ENCODE measurements at places on chromosomes 11 and 22.
A peak's percentile ranks its signal among the peaks of the same experiment; 100 is the strongest.

- no peak for DNase-seq
Observed at GRCh38 chr11:79332017-79332416, 108.8 kb downstream of the TENM4 start.

DNA sequence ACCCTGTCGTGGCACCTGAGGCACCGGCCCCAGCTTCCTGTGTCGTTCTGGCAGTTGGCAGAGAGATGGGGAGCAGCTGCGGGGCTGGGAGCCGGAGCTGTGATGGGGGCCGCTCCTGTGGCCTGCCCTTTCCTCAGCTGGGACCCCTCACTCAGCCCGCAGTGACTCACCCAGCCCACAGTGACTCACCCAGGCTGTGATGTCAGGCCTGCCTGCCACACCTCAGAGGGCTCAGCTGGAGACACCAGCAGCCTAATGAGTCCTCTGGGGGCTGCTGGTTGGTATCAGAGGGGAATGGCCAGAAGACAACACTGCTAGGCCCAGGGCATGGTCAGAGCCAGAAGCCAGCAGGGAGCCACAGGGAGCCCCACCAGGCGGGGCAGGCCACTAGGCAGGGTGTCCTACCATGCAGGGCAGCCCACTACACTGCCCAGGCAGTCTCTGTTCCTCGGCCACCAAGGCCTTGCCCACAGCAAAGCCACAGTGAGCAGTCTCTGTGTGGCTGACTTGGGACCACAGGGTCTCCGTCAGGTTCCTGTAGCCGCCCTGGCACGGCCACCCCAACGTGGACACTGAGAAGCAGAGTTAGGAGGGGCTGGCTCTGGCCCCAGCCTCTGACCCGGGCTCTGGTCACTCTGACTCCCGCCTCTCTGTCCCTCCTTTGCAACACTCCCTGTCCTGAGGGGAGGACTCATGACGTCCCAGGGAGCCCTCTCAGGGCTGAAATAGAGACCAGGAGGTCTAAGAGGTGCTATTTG, 4.2 kb upstream of the FXYD2 start:
- DNase-seq = peak; percentile 57

GRCh38 chr11:32420139-32420538, 15.2 kb downstream of the WT1 start:
- no peak for DNase-seq

DNA sequence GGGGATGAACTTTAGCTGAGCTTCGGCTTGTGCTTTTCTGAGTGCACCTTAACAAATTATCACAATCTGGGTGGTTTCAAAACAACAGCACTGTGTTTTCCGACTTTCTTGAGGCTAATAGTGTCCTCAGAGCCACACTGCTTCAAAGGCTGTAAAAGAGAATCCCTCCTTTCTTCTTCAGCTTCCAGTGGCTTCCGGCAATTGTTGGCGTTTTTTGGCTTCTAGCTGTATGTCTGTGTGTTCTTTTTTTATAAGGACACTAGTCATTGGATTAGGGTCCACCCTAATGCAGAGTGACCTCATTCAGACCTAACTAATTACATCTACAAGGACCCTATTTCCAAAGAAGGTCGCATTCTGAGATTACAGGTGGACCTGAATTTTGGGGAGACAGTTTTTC, 30.6 kb downstream of the KIAA1671 start:
- DNase-seq = no peak

DNA sequence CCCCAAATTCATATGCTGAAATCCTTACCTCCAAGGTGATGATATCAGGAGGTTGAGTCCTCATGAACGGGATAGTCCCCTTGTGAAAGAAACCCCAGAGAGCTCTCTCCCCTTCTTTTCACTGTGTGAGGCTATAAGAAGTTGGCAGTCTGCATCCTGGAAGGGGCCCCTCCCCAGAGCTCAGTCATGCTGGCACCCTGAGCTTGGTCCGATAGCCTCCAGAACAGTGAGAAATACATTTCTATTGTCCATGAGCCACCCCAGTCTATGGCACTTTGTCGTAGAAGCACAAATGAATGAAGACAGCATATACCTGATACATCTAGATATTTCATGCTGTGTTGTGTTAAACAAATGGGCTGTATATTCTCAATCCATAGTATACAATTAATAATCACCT, 81.1 kb upstream of the CRTAM start:
- no peak for DNase-seq

DNA sequence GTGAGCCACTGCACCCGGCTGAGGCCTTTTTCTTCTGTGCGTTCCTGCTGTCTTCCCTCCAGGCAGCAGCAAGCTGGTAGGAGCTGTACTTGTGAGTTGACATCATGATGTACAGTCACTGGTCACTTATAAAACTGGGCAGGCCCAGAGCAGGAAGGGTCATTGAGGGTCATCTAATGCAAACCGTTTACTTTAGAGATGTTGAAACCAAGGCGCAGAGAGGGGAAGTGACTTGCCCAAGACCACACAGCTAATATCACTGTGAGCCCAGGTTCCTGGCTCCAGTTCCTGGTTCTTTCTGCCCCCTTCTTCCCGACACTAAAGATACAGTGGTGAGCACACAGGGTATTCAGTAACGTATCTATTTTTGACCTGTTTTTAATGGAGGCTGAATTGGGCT, 27.3 kb downstream of the PTPRJ start:
- no peak for DNase-seq

DNA sequence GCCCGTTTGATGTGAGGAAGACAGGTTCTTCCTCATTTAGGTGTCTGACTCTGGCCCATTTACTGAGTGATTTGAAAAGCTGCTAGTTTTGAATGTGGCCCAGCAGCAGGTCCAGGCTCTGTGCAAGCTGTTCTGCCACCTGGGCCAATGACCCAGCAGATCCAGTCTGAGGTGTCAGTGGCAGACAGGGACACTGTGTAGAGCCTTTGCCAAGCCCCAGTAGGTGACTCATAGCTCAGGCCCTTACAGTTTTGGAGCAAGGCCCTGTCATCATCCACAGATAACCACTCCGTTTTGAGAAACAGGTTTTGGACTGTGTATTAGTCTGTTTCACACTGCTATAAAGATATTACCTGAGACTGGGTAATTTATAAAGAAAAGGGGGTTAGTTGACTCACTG, 23.9 kb downstream of the TSPAN32 start:
- DNase-seq = peak; percentile 48

DNA sequence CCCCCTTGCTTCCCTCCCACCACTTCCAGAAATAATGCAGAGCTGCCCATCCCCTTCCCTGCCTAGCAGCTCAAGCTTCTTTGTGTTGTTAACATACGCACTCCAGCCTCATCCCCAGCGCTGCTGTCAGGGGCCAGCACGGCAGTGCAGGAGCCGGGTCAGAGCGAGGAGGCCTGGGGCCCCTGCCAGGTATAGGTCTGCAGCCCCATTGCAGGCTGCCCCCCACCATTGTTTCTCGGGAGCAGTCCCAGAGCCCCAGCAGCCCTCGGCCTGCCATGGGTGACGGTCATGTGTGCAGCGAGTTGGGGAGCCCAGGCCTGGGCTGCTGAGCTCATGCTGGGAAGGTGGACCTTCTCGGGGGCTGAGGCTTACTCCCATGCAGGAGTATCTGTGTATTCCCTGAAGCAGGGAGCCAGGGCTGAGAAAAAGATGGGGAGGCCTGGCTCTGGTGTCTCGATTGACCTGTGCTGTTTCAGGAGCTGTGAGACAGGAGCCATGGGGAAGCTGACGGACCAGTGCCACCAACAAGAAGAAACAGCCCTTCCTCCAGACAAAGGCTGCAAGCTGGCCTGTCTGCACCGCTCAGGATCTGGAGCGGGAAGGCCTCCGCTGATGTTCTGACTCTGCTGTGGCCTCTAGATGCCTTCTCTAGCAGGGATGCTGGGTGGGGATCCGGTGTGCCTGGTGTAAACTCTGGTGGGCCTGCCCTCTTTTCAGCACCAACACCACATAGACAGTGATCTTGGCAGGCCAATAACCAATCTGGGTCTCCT, 220.5 kb upstream of the B3GAT1 start:
- no peak for DNase-seq

- no peak for DNase-seq
Observed at GRCh38 chr11:86421946-86422345, 47.3 kb downstream of the CCDC81 start.

DNA sequence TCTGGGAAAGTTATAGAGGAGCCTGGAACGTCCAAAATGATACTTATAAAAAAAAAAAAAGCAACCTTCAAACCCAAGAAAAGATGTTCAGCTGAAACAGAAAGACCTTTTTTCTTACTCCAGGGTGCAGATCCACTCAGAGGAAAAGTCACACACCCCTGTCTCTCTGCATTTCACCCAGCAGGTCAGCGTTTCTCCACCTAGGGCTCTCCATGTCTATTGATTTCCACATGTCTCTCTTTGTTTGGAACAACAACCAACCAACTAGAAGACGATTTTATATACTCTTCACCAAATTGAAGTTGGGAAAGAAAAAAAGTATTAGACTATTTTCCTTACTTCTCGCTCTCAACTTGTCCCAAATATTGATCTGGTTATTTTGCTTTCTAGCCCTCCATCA, 42.2 kb upstream of the BLID start:
- DNase-seq = no peak

DNA sequence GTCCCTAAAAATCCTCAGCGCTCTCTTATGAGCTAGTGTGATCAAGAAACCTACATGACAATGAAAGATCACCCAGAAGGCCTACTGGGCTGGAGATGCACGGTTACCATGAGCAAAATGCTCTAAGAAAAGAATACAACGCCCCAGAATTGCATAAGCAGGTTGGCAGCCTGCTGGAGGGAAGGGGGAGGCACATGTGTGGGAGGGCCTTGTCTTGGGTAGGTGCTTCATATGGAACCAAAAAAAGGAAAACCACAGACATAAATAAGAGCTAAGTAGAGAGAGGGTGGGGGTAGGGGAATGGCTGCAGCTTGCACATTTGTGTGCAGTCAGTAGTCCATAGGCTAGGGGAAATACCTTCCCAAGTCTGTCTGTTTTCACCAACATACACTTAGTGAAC, 2.8 kb downstream of the SIAE start:
- no peak for DNase-seq

DNA sequence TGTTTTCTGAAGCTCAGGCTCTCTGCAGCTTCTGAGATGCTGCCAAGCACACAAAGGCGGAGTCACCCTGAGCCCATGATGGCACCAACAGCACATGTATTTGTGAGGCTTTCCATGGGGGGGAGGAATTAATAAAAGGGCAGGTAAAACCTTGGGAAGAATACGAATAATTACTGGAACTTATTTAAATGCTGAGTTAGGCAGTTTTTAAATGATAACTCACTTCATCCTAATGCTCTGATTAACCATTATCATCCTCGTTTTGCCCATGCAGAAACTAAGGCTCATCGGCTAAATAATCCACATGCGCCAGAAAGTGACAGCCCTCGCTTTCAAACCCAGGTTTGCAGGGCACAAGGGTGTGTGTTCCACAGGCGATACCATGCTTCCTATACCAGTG, 35.4 kb downstream of the LARGE1 start:
- no peak for DNase-seq

- DNase-seq = peak; percentile 40
Observed at GRCh38 chr11:12675951-12676711, 1.9 kb downstream of the TEAD1 start.

DNA sequence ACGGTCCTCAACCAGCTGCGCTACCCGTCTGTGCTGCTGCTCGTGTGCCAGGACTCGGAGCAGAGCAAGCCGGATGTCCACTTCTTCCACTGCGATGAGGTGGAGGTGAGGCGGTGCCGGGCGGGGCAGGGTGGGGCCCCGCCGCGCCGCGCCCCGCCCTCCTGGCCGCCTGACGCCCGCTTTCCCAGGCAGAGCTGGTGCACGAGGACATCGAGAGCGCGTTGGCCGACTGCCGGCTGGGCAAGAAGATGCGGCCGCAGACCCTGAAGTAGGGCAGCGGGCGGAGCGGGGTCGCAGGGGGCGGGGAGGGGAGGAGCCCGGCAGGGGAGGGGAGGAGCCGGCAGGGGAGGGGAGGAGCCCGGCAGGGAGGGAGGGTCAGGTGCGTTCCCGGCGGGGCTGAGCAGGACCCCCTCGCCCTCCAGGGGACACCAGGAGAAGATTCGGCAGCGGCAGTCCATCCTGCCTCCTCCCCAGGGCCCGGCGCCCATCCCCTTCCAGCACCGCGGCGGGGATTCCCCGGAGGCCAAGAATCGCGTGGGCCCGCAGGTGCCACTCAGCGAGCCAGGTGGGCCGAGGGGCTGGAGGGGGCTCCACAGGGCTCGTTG, 14.7 kb downstream of the EPS8L2 start:
- DNase-seq = no peak

GRCh38 chr22:25899566-25899965, 157.6 kb downstream of the MYO18B start:
- no peak for DNase-seq

GRCh38 chr11:67281552-67282150, 7.5 kb upstream of the ANKRD13D start:
- no peak for DNase-seq

- DNase-seq = no peak
Observed at GRCh38 chr11:119263352-119263940, 53.5 kb downstream of the MCAM start.

- DNase-seq = no peak
Observed at GRCh38 chr11:10400856-10401255, 54.2 kb upstream of the AMPD3 start.

Measured in RWPE1 (cell line).